ENCODE measurements at places on chromosomes 1 and 21. TPM values are rescaled to one million over a fixed set of nuclear protein-coding genes. Genes with fewer than 3 reads are reported as not detected.

DCST1 gene
- total RNA-seq = not detected

GUCA2A gene
- not detected for total RNA-seq

C1orf94 gene
- not detected for total RNA-seq

ZFP69 gene
- 1.8 TPM for total RNA-seq

OLIG1 gene
- total RNA-seq = 0.89 TPM

RGS5 gene
- 246 TPM for total RNA-seq

RAB42 gene
- 1.6 TPM for total RNA-seq

OPRD1 gene
- total RNA-seq = not detected

SPTA1 gene
- 0.08 TPM for total RNA-seq

VHLL gene
- total RNA-seq = not detected

CLCA4 gene
- total RNA-seq = not detected

C1orf167 gene
- total RNA-seq = 5.0 TPM

C1orf141 gene
- total RNA-seq = not detected

CRB1 gene
- total RNA-seq = 0.16 TPM

ZNF593OS gene
- total RNA-seq = not detected

TMPRSS15 gene
- total RNA-seq = not detected

- no peak for DNase-seq
Observed at GRCh38 chr1:221350091-221350490, 391.8 kb downstream of the DUSP10 start.

GRCh38 chr1:165442653-165443052 is 2.3 kb downstream of the RXRG start:
- no peak for DNase-seq

DNA sequence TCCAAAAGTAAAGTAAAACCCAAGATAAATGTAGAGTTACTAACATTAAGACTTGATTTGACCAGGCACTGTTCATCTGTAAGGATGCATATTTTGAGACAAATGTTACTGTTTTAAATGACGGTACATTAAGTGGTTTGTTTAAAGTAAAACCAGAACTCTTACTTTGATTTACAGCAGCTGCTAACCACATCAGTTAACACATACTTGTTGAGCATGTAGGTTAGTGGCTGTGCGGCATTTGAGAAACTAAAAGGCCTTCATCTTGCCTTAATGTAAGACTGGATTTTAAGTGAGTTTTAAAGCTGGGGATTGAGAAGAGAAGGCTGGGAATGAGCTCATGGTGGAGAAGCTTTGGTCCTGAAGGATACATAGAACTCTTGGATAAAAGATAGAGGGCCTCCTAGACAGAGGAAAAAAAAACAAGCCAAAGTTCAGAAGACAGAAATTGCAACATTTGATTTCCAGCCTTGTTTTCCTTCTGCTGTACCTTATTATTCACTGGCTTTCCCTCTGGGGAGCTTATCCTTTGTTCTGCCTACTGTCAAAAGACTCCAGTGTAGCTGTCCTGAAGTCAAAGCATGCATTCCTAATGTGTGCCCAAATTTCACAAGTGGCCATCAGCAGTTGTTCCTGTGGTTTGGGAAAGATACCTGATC is 66.6 kb downstream of the MTR start:
- no peak for DNase-seq

DNA sequence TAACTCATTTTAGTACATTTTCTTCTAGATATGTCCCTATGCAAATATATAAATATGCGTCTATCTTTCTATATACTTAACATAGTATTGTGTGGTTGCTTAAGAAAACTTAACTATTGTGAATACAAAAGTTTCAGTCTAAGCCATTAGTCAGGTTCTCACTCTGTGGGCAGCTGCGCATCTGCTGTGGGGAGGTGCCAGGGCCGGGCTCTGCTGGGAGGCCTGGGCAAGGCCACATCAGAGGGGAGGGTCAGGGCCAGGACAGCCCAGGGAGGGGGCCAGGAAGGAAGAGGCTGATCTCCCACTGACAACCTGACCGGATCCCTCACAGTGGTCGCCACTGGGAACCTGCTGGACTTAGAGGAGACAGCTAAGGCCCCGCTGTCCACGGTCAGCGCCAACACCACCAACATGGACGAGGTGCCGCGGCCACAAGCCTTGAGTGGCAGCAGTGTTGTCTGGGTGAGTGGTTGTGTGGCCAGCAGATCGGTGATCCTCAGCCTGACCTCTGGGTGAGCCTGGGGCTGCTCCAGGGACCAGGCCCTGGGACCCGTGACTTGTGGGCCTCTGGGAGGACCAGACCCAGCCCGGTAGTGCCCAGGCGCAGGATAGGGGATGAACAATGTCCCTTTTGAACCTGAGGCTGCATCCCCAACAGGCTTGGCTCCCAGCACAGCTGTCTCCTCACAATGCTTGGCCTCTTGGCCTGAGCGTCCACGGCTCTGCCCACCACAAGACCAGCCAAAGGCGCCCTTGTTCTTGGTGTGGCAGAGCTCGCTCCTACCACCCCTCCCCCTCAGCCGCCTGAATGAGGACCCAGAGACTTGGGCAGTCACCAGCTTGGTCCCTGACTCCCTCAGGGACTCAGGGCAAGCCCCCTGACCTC is 20.2 kb downstream of the LDLRAP1 start:
- no peak for DNase-seq

- DNase-seq = no peak
Observed at GRCh38 chr1:8276173-8276914, 41.6 kb upstream of the SLC45A1 start.

GRCh38 chr1:40872276-40872675 is 10.1 kb upstream of the CITED4 start:
- no peak for DNase-seq

- DNase-seq = no peak
Observed at GRCh38 chr1:116814926-116815723, 60.9 kb downstream of the CD2 start.

DNA sequence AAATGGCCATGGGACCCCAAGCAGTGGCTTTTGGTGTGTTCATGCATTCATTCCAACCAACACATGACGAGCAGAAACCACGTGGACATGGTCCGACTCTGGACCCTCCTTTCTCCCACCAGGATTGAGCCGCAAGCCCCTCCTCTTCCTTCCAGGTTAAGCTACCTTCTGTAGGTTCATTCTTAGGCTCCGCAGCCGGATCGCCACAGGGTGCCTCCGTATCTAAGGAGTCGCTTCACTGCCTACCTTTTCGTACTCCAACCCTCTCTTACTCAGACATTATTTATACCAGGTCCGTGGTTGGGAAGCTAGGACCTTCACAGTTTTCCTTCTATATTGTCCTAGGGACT is 63.6 kb downstream of the RHBG start:
- DNase-seq = no peak

GRCh38 chr1:75092141-75092540 is 42.0 kb upstream of the LHX8 start:
- no peak for DNase-seq

DNA sequence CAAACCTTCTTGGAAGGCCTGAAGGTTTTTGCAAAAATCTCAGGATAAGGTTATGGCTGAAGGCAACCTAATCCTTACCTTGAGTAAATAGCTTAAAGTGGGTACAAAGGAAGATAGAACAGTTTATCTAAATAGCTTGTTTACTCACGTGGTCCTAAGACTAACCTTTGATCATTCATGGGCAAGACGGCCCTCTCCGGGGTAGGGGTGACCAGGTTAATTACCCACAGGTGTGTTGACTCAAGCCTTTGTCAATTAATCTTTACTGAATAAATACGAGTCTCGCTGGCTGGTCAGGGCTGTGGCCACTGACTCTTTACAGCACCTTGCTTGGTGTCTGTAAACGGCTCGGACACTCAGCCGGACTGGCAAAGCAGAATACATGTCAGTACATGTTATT is 10.8 kb downstream of the AADACL4 start:
- DNase-seq = no peak

DNA sequence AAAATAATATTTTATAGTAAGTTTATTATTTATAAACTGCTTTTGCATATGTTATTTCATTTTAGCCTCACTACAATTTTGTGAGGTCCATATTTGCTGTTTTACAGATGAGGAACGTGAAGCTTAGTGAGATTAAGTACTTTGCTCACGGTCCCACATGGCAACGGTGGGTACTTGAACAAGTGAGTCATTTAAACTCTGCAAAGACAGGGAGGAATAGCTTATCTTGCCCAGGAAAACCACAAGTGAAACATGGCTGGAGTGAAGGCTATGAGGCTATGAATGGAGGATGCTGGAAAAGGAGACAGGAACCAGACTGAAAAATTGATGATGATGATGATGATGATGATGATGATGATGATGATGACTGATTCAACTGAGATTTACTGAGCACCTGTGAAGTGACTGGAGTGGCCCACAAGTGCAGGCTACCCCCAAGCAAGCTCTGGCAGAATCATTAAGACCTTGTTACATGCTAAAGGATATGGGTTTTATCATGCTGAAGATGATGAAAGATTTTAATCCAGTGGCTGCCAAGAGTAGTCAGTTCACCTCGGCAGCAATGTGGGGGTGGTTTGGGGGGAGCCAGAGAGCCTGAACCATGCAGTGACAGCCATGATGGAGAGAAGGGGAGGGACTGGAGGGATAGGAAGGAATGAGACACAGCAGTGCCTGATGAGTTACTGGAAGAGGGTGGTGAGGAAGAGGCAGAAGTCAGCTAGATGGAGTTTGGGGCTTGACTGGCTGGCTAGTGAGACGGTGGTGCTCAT is 1.4 kb upstream of the ABCA4 start:
- no peak for DNase-seq

- no peak for DNase-seq
Observed at GRCh38 chr21:31869750-31870149, 3.1 kb upstream of the HUNK start.

DNA sequence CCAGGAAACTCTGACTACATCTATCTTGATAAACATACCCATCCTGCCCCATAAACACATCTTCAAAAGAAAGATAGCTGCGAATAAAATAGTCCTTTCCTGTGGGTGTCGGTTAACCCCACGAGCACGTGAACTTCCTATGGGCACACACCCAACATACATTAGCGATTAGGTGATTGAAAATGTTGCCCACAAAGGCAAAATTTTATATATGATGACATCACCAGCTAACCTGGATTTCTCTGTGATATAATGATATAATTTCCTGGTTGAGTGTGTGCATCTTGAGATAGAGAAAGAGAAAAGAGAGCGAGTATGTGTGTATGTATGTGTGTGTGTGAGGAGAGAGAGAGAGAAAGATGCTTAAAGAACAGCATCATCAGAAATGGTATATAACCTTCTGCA is 296.1 kb downstream of the PTPRC start:
- no peak for DNase-seq

DNA sequence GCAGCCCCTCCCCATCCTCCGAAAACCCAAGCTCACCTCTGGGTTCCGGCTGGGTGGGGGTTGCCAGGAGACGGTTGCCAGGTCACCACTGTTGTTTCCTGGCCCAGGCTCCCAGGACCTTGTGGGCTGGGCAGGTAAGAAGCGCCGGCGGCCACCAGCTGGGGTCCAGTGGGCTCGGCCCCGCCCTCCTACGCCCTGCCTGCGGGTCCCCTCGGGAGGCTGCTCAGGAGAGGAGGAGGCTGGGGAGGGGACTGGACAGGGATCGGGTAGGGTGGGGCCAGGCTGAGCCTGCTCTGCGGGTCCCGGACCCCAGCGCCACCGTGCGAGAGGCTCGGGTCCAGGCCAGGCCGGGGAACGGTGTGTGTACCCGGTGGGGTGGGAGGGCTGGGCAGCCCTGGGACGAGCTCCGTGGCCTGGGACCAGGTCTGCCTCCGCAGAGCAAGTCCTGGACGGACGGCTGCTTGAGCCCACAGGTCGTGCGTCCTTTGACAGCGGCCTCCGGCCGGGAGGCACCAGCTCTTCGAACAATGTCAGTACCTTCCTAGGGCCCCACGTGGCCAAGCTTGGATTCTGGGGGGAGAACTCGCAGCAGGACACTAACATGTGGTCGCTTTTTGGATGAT is at the start of gene TTLL10:
Gene TTLL10, plus strand, starts transcription at position 88 of the 623 bp plus-strand sequence. CDS start 5,336 bp downstream, outside the sequence.
- DNase-seq = no peak

DNA sequence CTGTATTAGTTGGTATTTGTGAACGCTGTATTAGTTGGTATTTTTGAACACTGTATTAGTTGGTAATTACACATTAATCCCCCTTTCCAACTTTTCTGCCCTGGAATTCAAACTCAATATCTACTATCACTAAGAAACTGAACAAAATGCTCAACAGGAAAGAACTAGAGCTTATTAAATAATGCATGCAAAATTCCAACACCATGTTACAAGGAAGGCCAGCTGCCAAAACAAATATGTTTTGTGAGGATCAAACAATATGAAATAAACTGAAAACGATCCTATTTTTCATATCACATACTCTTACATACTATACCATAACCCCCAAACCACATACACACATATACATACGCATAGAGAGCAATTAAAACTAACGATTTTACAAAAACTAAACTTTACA is 104.9 kb downstream of the CDC42BPA start:
- DNase-seq = no peak

GRCh38 chr1:161726473-161727255 is 5.3 kb downstream of the FCRLB start:
- DNase-seq = peak; percentile 93

GRCh38 chr1:220235462-220235861 is 36.8 kb downstream of the RAB3GAP2 start:
- no peak for DNase-seq

- DNase-seq = no peak
Observed at GRCh38 chr1:51328279-51328678, 2.1 kb downstream of the TTC39A start.

- DNase-seq = no peak
Observed at GRCh38 chr1:117339866-117340700, 27.2 kb upstream of the MAN1A2 start.

DNA sequence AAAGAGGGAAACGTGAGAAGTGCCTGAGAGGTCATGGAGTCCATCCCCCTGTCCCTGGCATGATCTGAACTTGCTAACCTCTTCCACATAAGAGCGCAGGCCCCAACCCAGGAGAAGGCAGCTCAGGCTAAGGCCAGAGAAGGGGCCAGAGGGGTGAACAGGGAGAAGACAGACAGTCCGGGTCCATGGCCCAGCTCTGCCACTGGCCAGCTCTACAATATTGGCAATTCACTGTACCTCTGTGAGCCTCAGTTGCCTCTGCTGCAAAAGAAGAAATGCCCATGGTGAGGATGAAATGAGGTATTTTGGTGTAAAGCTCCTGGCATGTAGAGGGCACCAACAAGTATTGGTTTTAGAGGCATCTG is 72.3 kb downstream of the CAMK2N1 start:
- DNase-seq = no peak

DNA sequence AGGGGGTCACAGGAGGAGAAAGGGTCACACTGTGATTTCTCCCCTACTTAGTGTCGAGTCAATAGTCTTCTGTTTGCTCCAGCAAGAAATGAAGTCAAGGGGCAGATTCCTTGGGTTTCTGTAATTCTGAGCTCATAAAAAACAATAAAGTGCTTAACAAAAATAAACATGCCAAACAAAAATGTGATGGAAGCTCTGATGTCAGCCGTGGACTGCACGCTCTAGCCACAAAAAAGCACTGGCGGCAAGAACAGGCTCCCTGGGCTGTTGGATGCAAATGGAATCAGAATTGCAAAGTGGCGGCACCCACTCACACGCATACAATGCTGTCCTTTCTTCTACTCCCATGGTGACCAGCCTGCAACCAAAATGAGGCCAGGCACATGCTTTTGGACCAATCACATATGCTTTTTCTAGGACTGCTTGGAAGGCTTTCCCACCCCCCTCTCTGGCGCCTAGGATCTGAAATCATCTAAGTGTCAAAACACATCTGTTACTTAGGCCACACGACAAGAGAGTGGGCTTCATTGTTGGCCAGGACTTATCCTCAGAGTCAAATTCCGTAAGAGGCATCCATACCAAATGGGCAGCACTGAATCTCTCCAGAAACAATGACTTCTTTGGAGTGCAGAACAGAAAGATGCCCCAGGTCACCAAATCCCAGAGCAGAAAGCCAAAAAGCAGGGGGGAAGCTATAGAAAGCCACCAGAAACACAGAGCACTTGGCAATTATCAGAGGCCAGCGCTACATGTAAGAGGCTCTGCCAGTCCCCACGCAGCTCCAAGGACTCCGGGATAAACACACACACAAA is 9.2 kb downstream of the C1orf198 start:
- no peak for DNase-seq

All from Right ventricle myocardium inferior (tissue), 1 donor.